Activated T-helper 1 cell treated with anti-CD3 and anti-CD28 coated beads, Interleukin-12 subunit alpha, Interleukin-12 subunit beta, Interleukin-2, Interleukin-4 antibody, amounts not matched to agents 30 ng/mL and 10 ng/mL and 1 ng/mL, durations not matched to agents 14 hours and 24 hours and 36 hours (primary cell): ENCODE measurements at places on chromosomes 6 and 20.

- DNase-seq: no peak
- no peaks in the 10 kb centered on the region for H3K36me3 ChIP-seq
- peaks cover 14% of the 10 kb centered on the region for H3K4me1 ChIP-seq
- no peak overlapping the region for H3K27ac ChIP-seq
- peaks cover 6% of the 10 kb centered on the region for H3K27me3 ChIP-seq
Measured at GRCh38 chr6:40411881-40412280, 175.3 kb downstream of the LRFN2 start.

GRCh38 chr20:20415321-20415720 is 47.4 kb downstream of the INSM1 start:
- DNase-seq: no peak
- H3K4me3 ChIP-seq: no peak overlapping the region
- no peak overlapping the region for H3K27ac ChIP-seq
- no peaks in the 10 kb centered on the region for H3K27me3 ChIP-seq
- H3K4me1 ChIP-seq: peaks cover 32% of the 10 kb centered on the region

DNA sequence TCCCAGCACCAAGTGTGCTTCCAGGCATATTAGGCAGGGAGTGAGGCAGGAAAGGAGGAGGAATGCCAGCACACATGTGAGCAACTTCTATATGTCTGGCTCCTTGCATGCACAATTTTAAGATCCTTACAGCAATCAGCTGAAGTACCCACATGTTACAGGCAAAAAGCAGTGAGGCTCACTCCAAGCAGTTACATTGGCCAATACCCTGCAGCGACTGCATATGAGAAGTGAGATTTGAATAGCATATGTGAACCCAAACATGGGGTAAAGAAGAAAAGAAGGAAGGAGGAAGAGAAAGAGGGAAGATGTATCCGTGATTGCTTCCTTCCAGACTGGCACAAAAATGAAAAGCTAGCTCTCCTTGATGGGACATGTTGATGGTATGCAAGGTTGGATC is 193.6 kb downstream of the PTPRT start:
- DNase-seq: no peak
- H3K4me1 ChIP-seq: no peaks in the 10 kb centered on the region
- no peak overlapping the region for H3K4me3 ChIP-seq
- H3K27ac ChIP-seq: no peak overlapping the region

DNA sequence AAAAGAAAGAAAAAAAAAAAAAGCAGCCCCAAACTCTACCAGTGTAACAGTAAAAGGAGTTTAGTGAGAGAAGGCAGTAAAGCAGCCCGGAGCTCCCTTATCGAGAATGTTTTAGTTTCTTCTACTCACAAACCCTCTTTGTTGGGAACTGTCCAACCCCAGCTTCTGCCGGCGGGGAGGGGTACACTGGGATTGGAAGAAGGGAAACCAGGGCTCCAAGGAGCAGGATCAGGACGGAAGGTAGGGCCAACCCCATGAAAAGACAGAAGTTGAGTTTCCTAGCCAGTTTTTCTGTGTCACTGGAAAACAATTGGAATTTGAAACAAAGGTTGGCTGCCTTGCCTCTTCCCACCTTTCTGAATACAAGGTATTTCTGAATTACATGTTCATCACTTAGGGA is 66.0 kb downstream of the KIZ start:
- H3K4me1 ChIP-seq: no peaks in the 10 kb centered on the region
- no peaks in the 10 kb centered on the region for H3K36me3 ChIP-seq
- no peak overlapping the region for H3K4me3 ChIP-seq
- no peak for DNase-seq
- H3K27me3 ChIP-seq: no peaks in the 10 kb centered on the region
- no peak overlapping the region for H3K27ac ChIP-seq

GRCh38 chr20:9574181-9574580 is 59.8 kb downstream of the LAMP5 start:
- H3K36me3 ChIP-seq: no peaks in the 10 kb centered on the region
- H3K27ac ChIP-seq: no peak overlapping the region
- H3K4me1 ChIP-seq: no peaks in the 10 kb centered on the region
- H3K4me3 ChIP-seq: no peak overlapping the region

DNA sequence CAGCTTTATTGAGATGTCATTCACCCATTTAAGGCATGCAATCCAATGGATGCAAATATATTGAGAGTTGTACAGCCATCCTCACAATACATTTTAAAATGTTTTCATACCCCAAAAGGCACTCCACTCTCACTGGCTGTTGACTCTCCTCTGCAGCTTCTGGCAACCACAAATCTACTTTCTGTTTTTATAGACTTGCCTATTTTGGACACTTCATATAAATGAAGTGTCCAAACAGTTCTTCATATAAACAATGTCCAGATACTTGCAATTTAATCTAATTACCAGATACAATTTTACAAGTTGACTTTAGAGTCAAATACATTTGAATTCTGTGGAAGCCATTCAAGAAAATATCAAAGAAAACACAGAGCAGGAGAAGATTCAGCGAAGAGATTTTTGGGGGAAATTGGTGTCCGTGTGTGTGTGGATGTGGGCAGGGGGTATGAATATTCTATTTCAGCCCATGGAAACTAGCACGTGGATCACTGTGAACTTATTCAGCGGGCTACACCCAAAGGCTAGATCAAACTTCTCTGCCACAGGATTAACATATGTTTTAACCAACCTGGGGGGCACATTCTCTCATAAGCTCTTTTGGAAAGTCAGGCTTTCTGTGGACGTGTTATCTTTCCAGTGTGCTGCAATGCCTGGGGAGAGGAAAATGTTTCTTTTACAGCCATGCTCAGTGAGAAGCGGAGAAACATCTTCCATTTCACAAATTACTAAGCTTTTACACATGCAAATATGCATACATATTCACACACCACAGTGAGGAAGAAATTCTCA is 73.9 kb downstream of the PLG start:
- no peaks in the 10 kb centered on the region for H3K4me1 ChIP-seq
- DNase-seq: no peak
- H3K4me3 ChIP-seq: no peak overlapping the region
- no peak overlapping the region for H3K27ac ChIP-seq

DNA sequence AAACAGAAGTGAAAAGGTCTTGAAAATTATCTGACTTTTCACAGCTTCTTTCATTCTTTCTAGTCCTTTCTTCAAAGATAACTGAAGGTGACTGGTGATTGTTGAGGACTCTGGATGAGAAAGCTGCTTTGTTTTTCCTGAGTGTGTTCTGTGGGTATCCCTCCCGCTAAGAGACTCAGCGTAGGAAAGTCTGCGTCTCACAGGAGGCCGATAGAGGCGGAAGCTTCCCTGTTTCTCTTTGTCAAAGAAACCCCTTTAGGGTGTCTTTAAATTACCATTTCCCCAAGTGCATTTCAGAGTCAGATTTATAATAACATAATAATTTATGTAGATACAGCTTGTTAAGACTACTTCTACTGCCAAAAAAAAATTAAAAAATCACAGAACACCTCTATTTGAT is 31.2 kb upstream of the IRF4 start:
- DNase-seq: no peak
- H3K4me1 ChIP-seq: peaks cover 4% of the 10 kb centered on the region
- no peak overlapping the region for H3K4me3 ChIP-seq
- no peak overlapping the region for H3K27ac ChIP-seq

DNA sequence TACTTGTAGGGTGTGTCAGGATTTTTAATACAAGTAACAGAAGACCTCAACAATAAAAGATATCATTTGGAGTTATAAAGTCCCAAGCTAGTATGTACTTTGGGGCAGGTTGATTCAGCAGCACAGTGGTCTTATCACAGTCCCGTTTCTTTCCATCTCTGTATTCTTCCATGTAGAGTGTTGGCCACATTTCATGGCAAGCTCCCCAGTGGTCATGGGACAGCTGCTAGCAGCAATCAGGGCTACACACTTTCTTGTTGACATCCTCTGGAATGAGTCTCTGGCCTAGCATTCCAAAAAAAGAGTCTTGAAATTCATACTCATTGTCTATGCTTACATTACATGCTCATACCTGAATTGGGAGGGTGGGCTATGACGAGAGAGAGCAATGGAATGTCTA is 53.2 kb downstream of the SOBP start:
- no peak overlapping the region for H3K4me3 ChIP-seq
- no peaks in the 10 kb centered on the region for H3K4me1 ChIP-seq
- H3K27me3 ChIP-seq: peaks cover 22% of the 10 kb centered on the region
- H3K27ac ChIP-seq: no peak overlapping the region

DNA sequence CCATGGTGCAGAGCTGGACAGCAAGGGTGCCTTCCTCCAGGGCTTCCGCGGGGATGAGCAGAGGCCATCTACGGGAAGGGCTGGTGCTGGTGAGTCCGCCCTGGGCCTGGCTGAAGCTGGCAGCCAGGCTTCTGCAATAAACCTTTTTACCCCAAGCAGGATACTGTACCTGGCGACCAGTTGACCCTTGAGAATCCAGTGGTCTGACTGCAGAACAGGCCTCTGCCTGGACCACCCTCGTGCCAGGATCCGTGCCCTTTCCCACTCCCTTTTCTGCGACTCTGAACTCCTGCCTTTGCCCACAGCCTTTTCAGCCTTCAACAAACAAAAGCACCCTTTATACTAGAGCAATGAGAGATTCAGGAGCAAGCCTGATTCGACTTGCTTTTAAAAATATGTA is 18.9 kb downstream of the CDH26 start:
- no peak for DNase-seq
- H3K27me3 ChIP-seq: peaks cover 1% of the 10 kb centered on the region
- H3K27ac ChIP-seq: no peak overlapping the region
- H3K4me3 ChIP-seq: no peak overlapping the region
- H3K4me1 ChIP-seq: no peaks in the 10 kb centered on the region
- H3K36me3 ChIP-seq: no peaks in the 10 kb centered on the region

DNA sequence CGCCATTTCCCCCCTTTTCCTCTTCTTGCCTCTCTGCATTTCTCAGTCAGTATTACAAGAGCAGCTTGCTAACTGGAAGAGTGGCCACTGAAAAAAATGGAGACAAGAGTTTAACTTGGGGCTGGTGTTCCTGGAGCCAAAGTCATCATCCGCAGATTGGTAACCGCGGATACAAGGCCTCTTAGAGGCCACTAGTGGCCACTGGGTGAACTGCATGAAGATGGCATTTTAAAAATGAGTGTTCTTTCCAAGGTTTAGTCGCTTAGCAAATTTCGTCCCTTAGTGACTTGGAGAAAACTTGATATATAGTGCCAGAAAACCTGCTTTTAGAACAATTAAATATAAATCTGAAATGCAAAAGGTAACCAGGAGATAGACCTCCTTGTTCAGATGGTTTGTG is 4.8 kb downstream of the F13A1 start:
- H3K4me1 ChIP-seq: no peaks in the 10 kb centered on the region
- DNase-seq: no peak
- no peak overlapping the region for H3K4me3 ChIP-seq
- H3K27me3 ChIP-seq: peaks cover 32% of the 10 kb centered on the region
- H3K36me3 ChIP-seq: no peaks in the 10 kb centered on the region

GRCh38 chr6:116741571-116741970 is 23.9 kb downstream of the FAM162B start:
- no peak for DNase-seq
- no peak overlapping the region for H3K4me3 ChIP-seq

DNA sequence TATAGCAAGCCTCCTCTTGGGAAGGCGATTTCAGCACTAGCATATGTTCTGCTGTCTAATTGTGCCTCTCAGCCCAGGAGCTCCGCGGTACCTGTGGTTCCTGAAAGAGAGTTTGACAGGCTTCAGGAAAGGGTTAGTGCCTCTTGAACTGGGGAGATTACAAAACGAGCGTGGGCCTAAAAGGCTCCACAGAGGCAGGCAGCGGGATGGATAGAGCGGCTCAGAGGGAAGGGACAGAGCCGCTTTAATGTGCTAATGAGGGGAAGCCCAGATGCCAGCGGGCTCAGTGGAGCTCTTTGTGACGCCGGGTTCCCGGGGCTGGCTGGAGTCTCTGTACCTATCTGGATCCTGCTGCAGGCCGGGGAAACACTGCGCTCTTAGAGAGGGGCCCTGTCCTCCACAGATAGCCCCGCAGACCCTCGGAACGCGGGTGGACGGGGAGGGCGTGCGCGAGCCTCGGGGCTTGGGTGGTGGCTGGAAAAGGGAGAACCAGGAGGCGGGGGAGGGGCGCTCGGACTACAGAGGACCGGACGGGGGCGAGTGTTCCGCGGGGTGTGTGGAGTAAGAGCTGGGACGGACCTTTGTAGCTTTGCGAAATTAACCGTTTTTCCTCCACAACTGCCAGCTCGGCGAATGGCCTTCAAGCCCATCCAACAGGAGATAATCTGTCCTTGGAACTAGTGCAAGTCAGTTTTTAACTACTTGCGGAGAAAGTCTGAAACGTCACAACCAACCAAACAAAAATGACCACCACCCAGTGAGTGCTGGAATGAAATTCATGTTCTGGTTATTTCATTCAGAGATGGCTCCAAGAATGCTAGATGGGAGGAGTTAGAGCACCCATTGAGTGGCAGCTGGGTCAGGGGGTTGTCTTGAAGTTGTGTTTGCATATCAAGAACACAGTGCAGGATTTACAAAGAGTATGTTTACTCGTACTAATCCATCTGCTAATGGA is 13.0 kb downstream of the SLC35F1 start:
- peaks cover 6% of the 10 kb centered on the region for H3K27me3 ChIP-seq
- H3K27ac ChIP-seq: no peak overlapping the region

- no peak overlapping the region for H3K27ac ChIP-seq
- DNase-seq: no peak
- peaks cover 20% of the 10 kb centered on the region for H3K27me3 ChIP-seq
- no peak overlapping the region for H3K4me3 ChIP-seq
- H3K4me1 ChIP-seq: peaks cover 46% of the 10 kb centered on the region
Measured at GRCh38 chr20:46998477-46999240, 104.0 kb downstream of the EYA2 start.

GRCh38 chr20:58697867-58698703 is 5.5 kb downstream of the NPEPL1 start:
- H3K4me3 ChIP-seq: no peak overlapping the region
- peaks cover 12% of the 10 kb centered on the region for H3K36me3 ChIP-seq
- no peaks in the 10 kb centered on the region for H3K27me3 ChIP-seq
- no peaks in the 10 kb centered on the region for H3K4me1 ChIP-seq
- peak overlapping the region; percentile 22 for H3K27ac ChIP-seq

DNA sequence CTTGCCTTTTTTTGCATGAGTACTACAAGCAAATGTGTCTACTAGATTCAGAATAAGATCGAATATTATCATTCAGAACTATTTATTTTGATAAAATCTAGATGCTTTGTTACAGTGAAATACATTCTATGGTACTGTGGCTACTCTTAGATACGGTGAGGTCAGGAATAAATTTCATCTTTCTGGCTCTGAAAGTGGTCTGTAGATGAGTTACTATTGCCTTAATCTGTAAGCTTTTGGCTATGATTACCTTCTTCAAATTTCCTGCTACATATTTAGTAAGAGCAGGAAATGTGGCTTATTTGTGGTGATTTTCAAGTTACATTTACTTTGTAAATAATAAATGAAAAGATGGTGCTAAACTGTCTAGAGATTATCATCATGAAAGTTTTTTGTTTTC is 50.0 kb downstream of the SCAF8 start:
- peaks cover 15% of the 10 kb centered on the region for H3K4me1 ChIP-seq
- H3K36me3 ChIP-seq: peaks cover 24% of the 10 kb centered on the region
- no peak overlapping the region for H3K27ac ChIP-seq
- no peak for DNase-seq
